GM12878 (cell line): ENCODE measurements at places on chromosomes 6 and 20.

DNA sequence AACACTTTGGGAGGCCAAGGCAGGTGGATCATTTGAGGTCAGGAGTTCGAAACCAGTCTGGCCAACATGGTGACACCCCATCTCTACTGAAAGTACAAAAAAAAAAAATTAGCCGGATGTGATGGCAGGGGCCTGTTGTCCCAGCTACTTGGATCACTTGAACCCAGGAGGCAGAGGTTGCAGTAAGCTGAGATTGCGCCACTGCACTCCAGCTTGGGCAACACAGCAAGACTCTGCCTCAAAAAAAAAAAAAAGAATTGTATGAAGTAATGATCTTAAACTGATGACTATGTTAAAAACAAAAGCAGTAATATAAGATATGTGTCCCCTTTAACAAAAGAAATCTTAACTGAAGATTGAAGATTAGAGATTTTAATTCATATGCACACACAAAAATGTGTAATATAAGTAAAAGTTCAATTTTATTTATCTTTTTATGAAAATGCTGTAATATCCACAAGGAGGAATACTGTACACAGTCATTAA lies 29.0 kb upstream of the RUNX2 start:
- no peak for DNase-seq

GRCh38 chr20:20864351-20865096 lies 152.1 kb upstream of the RALGAPA2 start:
- DNase-seq = no peak

DNA sequence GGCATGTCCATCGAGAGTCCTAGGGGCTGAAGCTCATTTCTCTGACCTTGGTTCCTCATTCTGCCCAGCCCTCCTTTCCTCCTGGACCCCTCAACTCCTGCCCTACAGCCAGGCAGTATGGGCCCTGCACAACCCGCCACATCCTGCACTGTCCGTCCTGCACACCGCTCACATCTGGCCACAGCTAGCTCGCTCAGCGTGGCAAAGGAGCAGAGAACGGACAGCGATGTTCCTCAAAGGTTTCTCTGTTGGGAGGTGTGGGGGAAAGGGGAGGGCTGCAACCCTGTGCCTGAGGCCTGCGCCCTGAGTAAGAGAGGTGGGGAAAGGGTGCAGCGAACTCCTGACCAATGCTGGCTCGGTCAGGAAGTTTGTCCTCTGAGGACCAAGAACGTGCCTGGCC lies 90.1 kb downstream of the PXDC1 start:
- no peak for DNase-seq

GRCh38 chr6:87617405-87617804 lies 27.5 kb downstream of the ORC3 start:
- DNase-seq = no peak

- DNase-seq = no peak
Observed at GRCh38 chr20:62885896-62886708, 24.5 kb upstream of the TCFL5 start.

GRCh38 chr6:35058358-35058675 lies 82.8 kb downstream of the TCP11 start:
- no peak for DNase-seq

DNA sequence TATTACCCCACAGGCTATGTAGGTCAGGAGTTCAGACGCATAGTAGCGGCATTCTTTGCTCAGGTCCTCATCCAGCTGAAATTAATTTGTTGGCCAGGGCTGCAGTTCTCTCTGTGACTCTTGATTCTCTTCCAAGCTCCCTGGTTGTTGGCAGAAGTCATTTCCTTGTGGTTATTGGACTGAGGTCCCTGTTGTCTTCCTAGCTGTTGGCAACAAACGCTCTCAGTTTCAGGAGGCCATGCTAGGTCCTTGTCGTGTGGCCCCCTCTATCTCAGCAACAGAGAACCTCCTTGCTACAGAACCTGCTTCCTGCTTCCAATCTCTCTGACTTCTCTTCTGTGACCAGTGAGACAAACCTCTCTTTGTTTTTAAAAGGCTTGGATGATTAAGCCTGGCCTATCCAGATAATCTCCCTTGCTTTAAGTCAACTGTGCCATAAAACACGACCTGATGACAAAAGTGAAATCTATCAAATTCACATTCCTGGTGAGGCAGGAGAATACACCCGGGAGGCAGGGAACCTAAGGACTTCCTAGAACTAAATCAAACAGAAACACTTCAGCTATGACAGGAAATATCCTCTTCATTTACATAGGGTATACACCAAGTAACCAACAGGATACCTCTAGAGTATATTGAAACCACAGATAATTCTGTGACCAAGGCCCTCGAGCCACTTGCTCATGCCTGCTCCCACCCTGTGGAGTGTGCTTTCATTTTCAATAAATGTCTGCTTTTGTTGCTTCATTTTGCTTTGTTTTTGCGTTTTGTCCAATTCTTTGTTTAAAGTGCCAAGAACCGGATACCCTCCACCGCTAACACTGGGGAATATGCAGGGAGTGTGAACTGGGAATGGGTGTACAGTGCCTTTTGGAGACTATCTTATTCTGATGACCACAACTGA lies 196.0 kb downstream of the BTBD3 start:
- no peak for DNase-seq

- no peak for DNase-seq
Observed at GRCh38 chr20:60579941-60580515, 621.8 kb downstream of the CDH26 start.

DNA sequence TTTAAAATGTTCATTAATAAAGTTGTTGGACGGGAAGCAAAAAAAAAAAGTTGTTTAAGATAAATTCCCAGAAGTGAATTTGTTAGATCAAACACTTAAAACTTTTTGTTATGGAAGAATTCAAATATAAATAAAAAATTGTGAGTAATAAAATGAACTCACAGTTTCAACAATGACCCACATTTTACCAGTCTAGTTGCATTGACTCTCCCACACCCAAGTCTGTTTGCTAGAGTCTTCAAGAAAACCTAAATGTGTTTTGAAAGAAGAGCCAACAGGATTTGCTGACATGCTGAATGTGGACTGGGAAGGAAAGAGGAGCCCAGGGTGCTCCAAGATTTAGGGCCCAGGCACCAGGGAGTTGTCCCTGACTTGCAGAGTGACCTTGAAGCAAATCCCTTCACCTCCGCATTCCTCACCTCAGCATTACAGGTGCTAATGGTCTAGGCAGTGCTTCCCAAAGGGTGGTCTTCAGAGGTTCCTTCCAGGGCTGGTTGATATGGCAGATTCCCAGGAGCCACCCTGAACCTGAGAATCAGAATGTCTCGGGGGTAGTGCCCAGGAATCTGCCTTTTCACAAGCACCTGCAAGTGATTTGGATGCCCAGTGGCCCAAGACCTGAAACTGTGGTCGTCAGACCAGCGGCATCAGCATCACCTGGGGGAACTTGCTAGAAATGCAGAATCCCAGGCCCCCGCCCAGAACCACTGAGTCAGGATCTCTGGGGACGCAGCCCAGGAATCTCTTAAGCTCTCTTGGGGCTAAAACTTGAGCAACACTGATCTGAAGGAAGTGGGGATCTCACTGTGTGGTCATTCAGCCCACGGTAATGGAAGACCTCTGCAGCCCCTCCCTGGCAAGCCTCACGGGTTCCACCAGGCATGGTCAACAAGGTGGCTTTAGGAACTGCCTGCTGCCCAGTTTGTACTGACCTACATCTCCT lies 31.1 kb downstream of the POFUT1 start:
- DNase-seq = no peak

DNA sequence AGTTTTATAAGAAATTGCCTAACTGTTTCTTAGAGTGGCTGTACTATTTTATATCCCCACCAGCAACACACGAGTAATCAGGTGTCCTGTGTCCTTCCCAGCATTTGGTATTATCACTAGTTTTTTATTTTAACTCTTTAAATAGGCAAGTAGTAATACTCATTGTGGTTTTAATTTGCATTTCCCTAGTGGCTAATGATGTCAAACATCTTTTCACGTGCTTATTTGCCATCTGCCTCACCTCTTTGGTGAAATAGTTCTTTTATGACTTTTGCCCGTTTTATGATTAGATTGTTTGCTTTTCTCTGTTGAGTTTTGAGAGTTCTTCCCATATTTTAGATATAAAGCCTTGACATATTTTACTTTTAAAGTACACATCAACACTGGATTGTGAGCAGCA lies 57.8 kb downstream of the GCLC start:
- no peak for DNase-seq

DNA sequence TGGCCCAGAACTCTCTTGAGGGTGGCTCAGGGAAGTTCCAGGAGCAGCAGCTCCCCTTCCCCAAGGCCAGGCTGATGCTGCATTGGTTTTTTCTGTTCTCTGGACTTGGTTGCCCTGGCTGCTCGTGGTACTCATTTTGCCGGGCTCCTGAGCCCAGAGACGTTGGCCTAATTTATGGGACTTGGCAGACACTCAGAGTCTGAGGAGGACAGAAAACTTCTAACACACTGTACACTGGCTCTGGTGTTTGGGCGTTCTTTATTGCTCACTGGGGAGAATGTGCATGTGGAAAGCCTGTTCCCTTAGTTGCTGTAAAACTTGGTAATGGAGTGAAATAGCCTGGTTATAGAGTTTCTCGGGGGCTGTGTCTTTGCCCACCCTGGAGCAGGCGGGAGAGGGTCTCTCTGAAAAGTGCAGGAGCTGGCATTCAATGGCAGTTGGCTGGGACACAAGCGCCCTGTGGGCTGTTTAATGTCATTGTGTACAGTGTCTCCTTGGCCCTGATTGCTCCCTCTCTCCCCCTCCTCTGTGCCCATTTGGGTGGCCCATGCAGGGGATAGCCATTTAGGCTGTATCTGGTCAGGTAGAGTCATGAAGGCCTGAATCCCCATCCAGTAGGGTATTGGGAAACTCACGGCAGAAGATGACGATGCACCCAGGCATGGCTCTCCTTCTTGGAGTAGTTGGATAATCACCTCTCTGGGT lies 109.3 kb downstream of the CDC5L start:
- no peak for DNase-seq

- no peak for DNase-seq
Observed at GRCh38 chr6:69305456-69305855, 491.4 kb downstream of the LMBRD1 start.

DNA sequence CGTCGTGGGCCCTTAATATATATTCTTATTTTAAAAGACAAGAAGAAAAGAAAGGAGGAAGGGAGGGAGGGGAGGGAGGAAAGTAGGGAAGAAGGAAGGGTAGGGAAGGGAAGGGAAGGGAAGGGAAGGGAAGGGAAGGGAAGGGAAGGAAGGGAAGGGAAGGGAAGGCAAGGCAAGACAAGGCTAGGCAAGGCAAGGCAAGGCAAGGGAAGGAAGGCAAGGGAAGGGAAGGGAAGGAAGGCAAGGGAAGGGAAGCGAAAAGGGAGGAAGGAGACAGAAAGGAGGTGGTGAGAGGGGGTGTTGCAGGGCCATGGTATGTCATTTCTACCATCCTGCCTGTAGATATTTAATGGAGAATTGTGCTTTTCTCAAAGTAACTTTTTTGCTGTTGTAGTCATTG lies 83.9 kb upstream of the BTBD3 start:
- DNase-seq = no peak

GRCh38 chr6:49406250-49406970 lies 56.6 kb downstream of the MMUT start:
- DNase-seq = no peak
